ENCODE measurements at places on chromosomes 5 and 9.

DNA sequence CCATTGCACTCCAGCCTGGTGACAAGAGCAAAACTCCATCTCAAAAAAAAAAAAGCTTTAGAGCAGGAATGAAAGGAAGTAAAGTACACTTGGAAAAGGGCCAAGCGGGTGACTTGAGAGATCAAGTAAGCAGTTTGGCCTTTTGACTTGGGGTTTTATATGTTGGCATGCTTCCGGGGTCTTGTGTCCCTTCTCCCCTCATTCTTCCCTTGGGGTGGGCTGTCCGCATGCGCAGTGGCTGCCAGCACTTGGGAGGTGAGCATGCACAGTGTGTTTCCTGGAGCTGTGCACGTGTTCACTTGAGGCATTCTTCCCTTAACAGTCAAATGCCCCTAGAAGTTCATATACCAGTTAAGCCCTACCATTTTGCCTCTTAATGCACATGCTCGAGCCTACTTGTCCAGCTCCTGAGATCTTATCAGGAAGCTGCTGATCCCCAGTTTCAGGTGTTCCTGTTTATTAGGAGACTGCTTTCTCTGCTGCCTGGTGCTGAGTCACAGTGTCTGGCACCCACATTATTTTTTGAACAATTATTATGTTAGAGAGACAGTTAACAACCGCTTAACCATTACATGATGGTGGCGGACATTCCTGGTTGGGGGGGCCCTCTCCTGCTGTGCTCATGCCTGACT lies 32.6 kb upstream of the PRRC2B start:
- no peak for DNase-seq

GRCh38 chr5:5089895-5090649 lies 50.1 kb upstream of the ADAMTS16 start:
- DNase-seq = no peak

DNA sequence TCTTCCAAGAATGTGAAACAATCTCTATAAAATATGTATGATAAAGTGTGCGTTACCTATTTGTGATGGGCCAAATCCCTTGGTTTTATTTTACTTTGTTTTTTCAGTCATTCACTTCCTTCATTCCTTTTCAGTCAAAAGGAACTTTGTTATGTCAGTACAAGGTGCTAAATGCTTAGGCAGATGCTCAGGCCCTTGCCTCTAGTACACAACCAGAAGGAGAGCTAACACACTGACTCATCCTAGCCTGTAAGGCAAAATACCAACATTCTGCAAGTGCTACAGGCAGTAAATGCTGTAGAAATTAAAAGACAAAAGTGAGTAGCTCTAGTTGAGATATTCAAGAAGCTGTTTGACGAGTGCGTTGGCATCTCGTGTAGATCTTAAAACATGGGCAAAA lies 49.4 kb downstream of the TRPM6 start:
- no peak for DNase-seq

- no peak for DNase-seq
Measured at GRCh38 chr9:127159325-127159801, 36.9 kb upstream of the ANGPTL2 start.

DNA sequence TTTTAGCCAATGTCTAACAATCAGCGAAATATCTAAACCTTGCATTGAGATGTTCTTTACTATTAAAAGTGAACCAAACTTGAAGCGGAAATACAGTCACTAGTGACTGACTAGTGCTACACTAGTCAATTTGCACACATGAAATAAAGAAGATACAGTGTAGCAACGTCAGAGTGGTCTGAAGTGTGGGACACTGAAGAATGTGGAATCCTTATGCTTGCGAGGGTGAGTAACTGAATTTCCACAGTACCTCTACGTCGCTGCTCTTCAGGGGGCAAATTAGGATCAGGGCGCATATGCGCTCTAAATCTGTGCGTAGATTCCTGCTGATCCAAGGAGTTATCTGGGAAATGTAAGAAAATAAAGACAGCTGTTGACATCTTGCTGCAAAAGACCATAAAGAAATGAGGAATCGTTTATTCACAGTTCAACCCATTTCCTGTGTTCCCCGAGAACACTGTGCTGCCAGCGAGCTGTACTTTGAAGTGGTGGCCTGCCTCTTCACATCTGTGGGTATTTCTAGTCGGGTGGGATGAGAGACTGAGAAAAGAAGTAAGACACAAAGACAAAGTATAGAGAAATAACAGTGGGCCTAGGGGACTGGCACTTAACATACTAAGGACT lies 39.8 kb upstream of the FLT4 start:
- DNase-seq = no peak

DNA sequence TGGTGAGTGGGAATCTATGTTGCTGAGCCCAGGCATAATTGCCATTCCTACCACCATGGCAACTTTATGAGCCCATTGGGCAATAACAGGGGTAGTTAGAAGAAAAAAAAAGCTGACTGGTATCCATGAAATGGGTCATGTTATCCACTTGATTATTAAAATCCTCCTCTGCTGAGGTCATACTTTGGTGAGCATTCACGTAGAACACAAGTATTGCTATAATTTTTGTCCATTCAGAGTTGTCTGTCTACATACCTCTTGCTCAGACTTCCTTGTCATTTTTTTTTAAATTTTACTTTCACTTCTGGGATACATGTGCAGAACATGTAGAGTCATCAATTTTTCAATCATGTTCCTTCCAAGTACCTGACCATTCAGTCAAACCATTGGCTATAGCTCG lies 780.8 kb upstream of the ARRDC3 start:
- DNase-seq = no peak

- no peak for DNase-seq
Measured at GRCh38 chr5:151026088-151026487, 5.7 kb downstream of the GPX3 start.

GRCh38 chr9:96884443-96884842 lies 30.1 kb upstream of the ZNF782 start:
- DNase-seq = no peak
